ENCODE measurements at places on chromosomes 5 and 9.
A peak's percentile ranks its signal among the peaks of the same experiment; 100 is the strongest.

DNA sequence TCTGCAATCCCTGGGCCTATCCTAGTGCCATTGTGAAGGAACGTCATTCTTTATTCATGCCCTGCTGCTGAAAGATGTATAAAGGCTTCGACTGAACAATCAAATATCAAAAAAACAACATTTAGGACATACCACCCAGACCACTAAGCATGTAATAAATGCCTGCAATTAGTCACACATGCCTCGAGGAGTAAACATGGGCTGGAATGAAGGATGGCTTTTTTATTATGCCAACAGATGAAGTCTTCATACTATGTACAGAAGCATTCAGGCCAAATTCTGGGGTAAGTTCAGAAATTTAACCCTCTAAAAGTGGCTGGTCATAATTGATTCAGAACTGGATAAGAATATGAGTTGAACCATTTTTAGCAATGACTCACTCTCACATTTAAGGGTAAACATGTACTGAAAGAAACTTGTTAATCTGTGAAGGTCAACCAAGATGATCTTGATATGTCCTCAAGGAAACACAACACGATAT, 38.1 kb downstream of the FAM240B start:
- no peak for DNase-seq

- peak; percentile 63 for DNase-seq
Observed at GRCh38 chr9:14846871-14847311, 63.3 kb downstream of the FREM1 start.

- DNase-seq = no peak
Observed at GRCh38 chr9:123753016-123753415, 176.9 kb downstream of the DENND1A start.

DNA sequence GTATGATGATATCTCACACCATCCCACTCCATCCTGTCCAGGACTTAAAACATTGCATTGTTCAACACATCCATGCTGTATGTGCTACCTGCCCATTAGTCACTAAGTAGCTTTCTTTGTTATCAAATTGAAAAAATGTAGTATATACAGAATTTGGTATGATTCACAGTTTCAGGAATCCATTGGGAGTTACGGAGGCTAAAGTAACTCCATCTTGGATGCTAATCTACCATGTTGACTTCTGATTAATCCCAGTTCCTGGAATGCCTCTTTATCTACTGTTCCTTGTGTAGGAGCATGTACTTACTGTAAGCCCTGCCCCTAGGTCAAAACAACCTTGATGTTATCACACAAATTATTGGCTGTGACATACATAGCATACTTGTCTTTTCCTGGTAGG, 38.9 kb upstream of the FOXB2 start:
- DNase-seq = no peak

Data from GM13976 (cell line).